ELF-1 (cell line): ENCODE measurements at places on chromosomes 12 and 14.

DNA sequence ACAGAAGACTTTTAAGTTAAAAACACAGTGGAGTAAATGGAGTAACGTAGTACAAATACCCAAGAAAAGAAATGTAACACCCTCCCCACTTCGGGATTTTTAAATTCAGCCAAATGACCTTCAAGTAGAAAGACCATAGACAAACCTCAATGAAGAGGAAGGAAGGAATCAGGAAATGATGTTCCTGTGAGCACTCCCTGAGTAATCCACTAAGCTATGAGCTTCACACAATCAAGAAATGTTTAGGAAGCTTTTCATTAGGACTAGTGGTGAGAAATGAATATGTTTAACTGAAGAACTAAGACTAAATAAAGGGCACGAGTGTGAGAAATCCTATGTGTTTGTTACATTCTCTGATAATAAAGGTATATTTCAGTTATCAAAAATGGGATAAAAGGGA, 10.1 kb downstream of the TCL1A start:
- no peak for DNase-seq

DNA sequence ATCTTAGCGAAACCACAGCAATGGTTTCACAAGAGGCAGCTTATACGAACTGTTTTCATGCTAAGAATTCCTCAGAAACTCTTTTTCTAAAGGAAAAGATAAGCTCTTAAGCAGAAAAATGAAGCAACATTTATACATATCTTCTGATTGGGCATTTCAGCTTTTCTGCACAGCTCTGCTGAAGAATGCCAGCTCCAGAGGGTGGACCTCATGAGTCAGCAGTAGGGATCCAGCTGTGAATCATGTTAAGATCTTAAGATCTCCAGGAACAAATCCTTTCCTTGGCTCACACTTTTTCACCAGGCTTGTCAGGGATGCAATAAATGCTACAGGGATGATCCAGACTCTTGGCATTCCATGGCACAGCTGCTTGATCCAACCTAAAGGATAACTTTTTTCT, 477.1 kb upstream of the CCDC196 start:
- peak; percentile 52 for DNase-seq

DNA sequence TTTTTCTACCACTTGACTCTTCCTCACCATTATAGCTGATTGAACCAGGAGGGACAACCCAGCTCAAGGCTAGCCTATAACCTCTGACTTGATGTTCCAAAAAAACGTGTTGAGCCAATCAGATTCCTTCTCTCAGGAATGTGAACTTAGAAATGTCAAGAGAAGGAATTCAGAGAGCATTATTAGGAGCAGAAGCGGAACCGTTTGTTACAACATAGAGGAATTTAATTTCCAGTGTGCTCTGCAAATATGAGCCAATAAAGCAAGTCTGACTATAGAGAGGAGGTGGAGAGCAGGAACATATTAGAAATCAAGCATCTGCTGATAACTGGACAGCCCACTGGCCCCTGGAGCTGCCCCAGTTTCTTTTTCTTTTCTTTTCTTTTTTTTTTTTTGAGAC, 15.3 kb upstream of the PELI2 start:
- no peak for DNase-seq

GRCh38 chr12:109681986-109682707, 31.5 kb upstream of the FAM222A start:
- DNase-seq, result no peak

DNA sequence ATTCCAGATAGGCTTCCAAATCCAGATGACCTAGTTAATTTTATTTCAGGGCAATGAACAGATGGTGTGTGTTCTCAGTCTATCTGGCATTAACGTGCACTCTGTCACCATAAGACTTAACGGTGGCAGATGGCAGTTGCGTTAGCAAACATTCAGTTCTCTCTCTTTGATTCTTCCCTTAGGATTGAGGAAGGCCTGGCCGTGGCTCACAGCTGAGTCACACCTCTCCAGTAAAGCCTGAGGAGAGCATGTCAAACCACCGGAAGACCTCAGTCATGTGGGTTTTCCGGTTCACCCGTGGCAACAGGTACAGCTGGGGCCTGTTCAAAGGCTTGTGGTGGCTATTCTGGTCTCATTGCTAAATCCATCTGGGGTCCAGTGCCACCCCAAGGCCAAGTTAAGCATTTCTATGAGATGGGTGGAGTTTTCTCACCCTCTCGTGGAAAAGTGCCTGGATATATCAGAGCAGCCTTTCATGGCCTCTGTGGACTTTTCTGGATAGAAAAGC, 545.1 kb upstream of the ATP2B1 start:
- DNase-seq, result peak; percentile 35
